Stimulated activated naive CD8-positive, alpha-beta T cell treated with anti-CD3 and anti-CD28 coated beads, Interleukin-15, Interleukin-2, amounts not matched to agents 100 U/mL and 50 U/mL, for 24 hours (primary cell): ENCODE measurements at places on chromosomes 2 and 18.

- DNase-seq = no peak
Observed at GRCh38 chr2:82837588-82838304, 1621.3 kb downstream of the SUCLG1 start.

DNA sequence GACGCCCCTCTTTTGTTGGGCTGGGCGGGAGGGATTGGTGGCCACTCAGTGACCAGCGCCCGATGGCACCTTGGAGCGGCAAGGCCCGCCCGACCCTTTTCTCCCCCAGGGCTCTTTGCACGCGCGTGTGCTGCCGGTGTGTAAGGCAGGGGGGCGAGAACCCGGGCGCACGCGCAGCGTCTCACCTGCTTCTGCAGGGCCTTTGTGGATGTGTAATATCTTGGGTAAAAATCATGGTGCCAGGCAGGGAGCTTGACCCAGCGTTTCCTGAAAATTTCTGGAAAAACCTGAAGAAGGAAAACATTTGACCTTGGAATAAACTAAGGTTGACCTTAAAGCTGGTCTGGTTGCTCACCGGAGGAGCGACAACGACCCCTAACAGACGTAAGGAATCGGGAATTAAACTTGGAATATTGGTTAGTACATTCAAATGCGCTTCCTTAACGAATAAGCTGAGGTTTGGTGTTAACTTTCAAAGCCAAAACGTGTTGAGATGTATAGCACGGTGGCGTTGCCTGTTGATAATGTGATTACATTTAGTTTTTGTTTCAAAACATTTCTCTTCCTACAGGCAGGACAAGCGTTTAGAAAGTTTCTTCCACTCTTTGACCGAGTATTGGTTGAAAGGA, 438 bp downstream of the HSPE1 start:
- no peak for DNase-seq

- no peak for DNase-seq
Observed at GRCh38 chr18:67381608-67382150, 134.8 kb downstream of the DSEL start.

DNA sequence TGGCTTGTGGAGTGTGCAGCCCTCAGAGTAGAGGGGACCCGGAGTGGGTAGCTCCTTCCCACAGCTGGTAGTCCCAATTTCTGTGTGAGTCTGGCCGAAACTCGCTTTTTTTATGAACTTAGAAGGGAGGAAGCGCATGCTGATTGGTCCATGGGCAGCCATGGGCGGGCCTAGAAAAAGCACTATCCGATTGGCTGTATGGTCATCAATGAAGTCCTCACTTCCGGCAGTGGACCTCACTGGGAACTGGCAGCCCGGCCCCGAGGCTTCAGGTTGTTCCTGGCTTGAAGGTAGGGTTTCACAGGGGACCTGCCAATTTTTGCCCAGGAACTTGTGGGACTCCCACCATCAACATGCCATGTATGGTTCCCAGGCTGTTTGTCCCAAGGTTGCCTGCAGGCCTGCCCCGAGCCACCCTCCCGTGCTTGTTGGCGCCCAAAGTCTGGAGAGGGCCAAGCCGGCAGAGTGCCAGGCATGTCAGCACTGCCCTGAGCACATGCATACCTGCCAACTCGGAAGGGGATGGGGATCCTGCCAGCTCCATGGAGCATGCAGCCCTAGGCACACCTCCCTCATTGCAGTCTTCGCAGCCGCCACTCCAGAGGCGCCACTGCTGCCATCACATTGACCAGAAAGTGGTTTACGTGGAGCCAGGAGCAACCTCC, 98.5 kb downstream of the ATP9B start:
- no peak for DNase-seq

- no peak for DNase-seq
Observed at GRCh38 chr18:3930126-3931012, 480.4 kb downstream of the TGIF1 start.

DNA sequence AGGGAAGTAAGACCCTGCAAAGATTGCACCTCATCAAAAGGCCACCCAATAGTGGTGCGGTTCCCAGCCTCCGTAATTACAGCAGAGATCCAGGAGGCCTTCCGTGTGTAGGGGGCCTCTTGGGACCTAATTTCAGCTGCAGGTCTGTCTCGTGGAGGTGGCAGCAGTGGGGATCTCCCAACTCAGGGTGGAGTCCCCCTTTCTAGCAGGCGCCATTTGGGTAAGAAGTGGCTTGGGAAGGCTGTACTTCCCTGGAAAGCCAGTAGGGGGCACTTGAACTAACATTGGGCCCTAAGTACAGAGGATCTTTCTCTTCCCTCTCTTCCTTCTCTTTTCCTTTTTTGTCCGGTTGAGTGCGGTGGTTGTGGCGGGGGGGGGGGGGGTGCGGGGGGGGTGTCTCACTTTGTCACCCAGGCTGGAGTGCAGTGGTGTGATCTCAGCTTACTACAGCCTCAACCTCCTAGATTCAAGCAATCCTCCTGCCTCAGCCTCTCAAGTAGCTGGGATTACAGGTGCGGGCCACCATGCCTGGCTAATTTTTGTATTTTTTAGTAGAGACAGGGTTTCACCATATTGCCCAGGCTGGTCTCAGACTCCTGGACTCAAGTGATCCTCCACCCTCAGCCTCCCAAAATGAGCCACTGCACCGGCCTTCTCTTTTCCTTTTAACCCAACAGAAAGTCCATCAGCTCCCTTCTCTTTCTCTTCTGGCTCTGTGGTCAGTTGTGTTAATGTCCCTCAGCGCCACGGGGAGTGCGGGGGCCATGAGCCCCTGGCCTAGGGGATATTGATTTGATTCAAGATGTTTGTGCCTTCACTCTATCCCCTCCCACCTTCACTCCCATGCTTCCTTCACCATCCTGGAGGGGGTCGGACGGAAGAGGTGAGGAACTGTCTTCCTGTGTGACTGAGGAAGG, 32.0 kb downstream of the CENPO start:
- DNase-seq = peak; percentile 50

- DNase-seq = peak; percentile 78
Observed at GRCh38 chr2:218880102-218880858, at the start of gene WNT10A. Gene WNT10A, plus strand, starts transcription at chr2:218880852. Its CDS starts 144 bp downstream, at chr2:218880996.

DNA sequence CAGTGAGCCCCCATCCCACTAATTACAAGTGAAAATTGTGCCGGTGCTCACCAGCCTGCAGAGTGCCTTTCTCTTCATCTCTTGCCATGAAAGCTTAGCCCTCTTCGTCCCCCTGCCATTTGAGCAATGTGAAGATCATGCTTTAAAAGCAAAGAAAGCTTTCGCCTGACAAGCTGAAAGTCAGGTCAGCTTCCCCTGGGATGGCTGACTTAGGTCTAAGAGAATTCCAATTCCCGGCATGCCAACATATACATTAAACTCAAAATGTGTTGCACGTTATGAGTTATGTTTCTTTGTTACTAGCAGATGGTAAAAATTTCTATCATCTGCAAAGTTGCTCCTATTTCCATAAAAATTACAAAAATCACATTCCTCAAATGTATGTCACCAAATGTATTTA, 129.8 kb downstream of the AFF3 start:
- no peak for DNase-seq

GRCh38 chr2:42046819-42047487, 868 bp upstream of the PKDCC start:
- DNase-seq = no peak

GRCh38 chr2:150091846-150092245, 395.6 kb downstream of the RND3 start:
- DNase-seq = no peak

GRCh38 chr18:56982766-56983165, 164.1 kb upstream of the BOD1L2 start:
- no peak for DNase-seq

GRCh38 chr18:46320297-46320696, 216.1 kb downstream of the HAUS1 start:
- no peak for DNase-seq

GRCh38 chr2:154758871-154759270, 60.4 kb downstream of the KCNJ3 start:
- DNase-seq = no peak

GRCh38 chr2:128610496-128610895, 291.8 kb upstream of the HS6ST1 start:
- no peak for DNase-seq

DNA sequence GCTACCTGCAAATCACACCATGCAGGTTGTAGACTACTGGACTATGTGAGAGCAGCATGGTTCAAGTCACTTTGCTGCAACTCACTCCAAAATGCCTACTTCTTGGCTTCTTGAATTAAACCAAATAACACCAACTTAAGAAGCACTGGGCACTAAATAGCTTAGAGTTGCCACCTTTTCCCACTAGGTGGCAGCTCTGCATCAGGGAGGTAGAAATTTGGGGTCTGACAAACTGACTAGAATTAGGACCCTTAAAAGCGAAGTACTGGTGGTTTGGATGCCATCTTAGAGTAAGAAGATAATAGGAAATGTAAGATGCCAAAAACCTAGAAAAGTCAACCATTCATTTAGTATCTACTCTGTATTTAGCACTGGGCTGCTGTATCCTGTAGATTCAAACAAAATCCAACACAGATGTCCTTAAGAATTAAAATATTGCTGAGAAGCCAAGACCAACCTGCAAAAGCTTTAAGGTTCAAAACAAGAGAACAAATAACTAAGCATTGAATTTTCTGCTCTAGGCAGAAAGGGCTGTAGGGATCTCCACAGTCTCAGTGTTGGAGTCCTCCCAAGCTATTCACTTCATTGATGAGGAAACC, 65.5 kb downstream of the CCBE1 start:
- DNase-seq = no peak

- peak; percentile 43 for DNase-seq
Observed at GRCh38 chr18:3448838-3449511, 997 bp upstream of the TGIF1 start.

- no peak for DNase-seq
Observed at GRCh38 chr2:62852254-62852653, 146.7 kb downstream of the EHBP1 start.

- no peak for DNase-seq
Observed at GRCh38 chr18:22165049-22165602, 4.3 kb upstream of the GATA6 start.

- no peak for DNase-seq
Observed at GRCh38 chr18:59910967-59911366, 11.2 kb downstream of the PMAIP1 start.
